ENCODE measurements at places on chromosomes 6 and 20.

DNA sequence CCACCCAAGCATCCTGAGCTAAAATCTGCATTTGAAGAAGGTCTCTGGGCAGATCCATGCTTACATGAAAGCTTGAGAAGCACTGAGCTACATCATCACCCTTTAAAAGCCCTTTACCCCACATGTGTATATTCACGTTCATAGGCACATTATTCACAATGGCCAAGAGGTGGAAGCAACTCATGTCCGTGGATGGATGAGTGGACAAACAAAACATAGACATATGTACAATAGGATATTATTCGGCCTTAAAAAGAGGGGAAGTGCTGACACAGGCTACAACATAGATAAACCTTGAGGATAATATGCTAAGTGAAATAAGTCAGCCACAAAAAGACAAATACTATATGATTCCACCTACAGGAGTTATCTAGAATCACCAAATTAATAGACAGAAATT is 17.6 kb downstream of the ADGRF5 start:
- no peak for DNase-seq

GRCh38 chr6:136982928-136983327 is 60.8 kb downstream of the SLC35D3 start:
- no peak for DNase-seq

- no peak for DNase-seq
Measured at GRCh38 chr6:32627831-32628230, 9.4 kb upstream of the HLA-DQA1 start.

DNA sequence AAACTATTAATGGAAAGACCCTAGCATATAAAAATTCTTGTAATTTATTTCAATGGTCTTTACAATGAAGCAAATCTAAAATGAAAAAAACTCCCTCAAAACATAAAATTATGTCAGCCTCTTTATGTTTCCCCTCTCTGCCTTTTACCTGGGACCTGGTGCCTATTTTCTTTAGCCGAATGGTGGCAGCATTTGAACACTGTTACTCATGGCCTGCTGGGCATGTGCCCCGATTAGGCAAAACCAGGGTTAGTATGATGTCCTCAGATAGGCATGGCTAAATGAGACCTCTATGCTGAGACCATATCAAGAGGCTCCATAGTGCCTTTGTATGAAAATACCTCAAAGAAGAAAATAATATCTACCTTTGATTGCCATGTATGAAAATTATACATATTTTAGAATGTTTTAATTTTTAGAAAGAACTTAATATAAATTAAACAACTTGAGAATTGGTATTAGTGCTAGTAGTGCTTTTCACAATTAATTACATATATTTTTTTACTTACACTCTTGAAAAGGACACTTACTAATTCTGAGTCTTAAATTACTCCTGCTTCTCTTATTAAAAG is 22.5 kb upstream of the C6orf58 start:
- DNase-seq: no peak

GRCh38 chr6:155177363-155177961 is 86.4 kb upstream of the CLDN20 start:
- DNase-seq: no peak

DNA sequence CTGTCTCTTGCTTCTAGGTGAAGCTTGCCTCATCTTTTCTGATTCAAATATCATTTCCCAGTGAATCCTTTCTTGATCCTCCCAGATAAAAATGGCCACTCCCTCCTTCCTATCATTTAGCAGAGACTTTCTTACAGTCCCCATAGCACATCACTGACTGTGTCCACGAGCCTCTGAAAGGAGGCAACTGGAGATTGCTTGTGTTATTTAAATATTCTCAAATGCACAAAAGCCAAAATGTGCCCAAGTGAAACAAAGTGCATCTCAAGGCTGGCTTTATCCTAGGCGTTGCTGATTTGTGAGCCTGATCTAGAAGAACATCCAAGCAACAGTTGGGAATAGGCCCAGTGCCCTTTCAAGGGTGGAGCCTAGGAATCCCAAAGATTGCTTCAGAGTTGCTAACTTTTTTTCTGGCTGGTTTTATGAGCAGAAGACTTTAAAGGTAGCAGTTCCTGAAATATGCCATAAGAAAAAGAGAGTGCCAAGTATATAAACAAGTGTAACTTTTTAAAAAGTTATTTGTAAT is 393.6 kb downstream of the CD83 start:
- DNase-seq: no peak

DNA sequence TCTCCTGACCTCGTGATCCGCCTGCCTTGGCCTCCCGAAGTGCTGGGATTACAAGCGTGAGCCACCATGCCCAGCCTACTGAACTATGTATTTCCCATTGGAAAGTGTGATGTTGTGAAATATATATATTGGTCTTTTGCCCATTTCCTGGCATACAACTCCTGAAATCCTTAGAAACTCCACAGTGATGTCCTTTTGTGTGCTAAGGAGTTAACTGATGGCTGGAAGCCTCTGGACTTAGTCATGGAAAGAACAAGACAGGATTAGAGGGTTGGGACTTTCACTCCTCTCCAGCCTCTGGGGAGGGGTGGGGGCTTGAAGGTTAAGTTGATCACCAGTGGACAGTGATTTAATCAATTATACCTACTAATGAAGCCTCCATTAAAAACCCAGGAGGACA is 7.1 kb downstream of the PANK2 start:
- DNase-seq: no peak

- no peak for DNase-seq
Measured at GRCh38 chr6:139954463-139955071, 580.1 kb upstream of the CITED2 start.

DNA sequence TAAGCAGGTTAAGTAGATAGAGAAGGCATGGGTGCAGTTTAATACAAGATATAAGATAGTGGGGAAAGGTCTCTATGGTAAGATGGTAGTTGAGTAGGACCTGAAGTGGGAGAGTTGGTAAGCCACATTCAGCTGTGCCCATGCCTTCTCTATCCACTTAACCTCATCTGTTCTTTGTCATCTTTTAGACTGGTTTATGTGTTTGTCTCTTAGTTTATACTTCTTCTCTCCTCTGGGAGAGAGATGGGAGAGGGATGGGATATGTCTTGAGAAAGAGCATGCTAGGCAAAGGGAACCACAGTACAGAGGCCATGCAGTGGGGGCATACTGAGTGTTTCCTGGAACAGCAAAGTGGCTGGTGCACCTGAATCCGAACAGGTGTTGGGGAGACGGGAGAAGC is 46.7 kb downstream of the KIZ start:
- no peak for DNase-seq

DNA sequence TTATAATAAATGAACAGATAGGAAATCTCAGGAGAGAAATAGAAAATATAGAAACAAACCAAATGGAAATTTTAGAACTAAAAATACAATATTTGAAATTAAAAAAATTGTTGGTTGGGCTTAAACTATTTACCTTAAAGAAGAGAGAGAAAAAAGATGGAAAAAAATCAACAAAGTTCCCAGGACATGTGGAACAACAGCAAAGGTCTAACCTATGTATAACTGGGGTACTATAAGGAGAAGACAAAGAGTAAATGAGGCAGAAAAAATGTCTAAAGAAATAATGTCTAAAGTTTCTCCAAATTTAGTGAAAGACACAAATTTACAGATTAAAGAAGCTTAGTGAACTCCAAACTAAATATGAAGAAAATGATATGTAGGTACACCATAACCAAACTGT is 41.1 kb upstream of the ZBTB24 start:
- no peak for DNase-seq

DNA sequence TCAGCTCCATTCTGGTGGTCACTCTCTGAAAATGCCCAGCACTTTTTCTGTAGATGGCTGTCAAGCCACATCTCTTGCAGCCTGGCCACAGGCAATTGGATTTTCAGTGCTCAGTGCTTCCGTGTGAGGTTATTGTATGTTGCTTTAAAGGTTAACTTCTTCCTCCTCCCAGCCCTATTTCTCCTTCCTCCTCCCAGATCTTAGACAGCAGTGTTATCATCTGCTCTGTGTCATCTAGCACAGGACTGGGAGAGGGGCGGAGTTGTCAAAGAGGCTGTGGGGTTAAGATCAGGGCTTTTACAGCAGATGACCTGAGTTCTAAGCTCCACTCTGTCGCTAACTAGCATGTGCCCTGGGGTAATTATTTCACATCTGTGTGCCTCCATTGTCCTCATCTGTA is 129.0 kb downstream of the PHACTR3 start:
- DNase-seq: no peak

DNA sequence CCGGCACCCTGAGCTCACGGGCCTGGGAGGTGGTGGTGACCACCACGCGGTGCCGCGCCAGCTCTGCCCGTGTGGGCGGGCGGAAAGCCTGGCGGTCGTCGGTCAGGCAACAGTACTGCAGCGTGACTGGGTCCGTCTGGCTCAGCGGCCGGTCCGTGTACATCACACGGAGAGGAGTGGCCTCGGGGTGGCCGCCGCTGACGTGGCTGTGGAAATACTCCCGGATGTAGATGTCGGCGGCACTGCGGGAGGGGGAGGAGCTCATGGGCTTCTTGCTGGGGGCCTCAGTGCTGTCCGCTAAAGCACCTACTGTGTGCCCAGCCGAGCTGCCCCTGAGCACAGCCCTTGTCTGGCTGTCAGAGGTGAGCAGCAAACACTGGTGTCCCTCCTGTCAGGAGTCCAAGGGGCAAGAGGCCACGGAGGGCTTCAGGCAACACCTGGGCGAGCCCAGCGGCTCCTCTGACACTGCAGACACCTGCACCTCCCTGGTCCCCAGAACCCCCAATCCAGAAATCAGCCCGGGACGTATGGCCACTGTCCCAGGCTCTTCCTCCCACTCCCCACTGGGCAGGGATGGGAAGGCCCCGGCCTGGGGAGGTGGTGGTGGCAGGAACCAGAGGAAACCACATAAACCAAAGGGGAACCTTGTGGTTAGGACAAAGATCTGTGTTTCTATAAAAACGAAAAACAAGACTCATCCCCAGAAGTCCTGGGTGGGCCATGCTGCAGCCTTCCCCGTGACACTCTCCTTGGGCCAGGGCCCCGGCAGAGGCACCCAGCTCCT is 6.5 kb downstream of the HELZ2 start:
- peak; percentile 39 for DNase-seq

GRCh38 chr6:39292637-39293036 is 21.6 kb downstream of the KCNK17 start:
- DNase-seq: no peak

- DNase-seq: no peak
Measured at GRCh38 chr6:49225471-49225870, 237.6 kb downstream of the MMUT start.

DNA sequence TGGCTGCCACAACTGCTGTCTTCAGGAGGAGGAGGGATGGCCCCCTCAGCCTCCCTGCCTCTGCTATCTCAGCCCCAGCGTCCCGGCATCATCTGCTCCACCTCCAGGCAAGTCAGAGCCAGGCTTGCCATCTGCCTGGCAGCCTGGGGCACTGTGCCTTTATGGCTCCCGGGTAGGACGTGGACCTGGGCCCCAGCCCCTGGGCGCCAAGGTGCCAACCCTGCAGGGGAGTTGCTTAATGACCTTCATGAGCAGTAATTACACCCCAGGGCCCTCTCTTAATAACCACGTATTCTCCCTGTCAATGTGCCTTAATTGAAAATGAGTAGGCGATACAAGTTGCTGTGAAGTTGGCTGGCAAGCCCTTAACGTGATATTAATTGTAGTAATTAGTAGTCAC is 122.1 kb upstream of the MLN start:
- DNase-seq: no peak

DNA sequence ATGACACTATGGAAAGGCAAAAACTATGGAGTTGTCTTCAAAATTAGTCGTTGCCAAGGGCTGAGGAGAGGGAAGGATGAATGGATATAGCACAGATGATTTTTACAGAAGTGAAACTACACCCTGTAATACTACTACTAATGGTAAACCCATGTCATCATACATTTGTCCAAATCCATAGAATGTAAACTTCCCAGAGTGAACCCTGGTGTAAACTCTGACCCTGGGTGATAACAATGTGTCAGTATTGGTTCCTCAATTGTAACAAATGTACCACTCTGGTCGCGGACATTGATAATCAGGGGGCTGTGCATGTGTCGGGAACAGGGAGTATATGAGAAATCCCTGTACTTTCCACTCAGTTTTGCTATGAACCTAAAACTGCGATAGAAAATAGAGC is 72.2 kb downstream of the CNBD2 start:
- DNase-seq: no peak

DNA sequence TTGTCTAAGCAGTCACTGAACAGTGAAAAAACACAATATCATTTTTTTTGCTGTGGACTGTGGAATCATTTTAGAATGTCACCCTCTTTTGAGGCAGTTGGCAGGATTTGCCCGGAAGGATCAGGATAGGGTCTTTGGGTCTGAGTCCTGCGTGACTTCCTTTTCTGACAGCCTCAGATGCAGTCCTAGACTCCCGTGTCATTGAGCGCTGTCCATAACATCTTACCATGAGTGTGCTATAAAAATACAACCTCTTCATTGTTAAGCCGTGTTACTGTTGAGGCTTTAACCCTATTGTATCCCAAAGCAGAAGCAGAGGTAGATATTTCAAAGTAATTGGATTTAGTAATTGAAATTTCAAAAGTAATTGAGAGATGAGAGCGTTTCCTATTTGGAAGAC is 30.6 kb downstream of the ARID1B start:
- DNase-seq: no peak

DNA sequence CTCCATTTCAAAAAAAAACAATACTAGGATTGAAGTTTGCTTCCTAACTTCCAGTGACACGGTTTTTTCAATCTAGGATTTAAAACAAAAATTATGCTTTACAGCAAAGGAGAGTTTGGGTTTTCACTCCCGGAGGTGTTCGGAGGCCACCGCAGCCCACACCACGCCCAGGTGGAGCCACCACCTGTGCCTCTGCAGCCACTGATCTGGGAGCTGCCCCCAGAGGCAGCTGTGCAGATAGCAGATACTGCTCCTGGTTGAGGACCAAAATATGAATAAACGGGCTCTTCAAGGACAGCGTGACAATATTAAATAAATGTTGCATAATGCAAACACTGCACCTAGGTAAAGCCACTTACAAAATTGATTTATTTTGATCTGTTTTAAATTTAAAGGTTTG is 30.2 kb downstream of the DLL1 start:
- DNase-seq: no peak

DNA sequence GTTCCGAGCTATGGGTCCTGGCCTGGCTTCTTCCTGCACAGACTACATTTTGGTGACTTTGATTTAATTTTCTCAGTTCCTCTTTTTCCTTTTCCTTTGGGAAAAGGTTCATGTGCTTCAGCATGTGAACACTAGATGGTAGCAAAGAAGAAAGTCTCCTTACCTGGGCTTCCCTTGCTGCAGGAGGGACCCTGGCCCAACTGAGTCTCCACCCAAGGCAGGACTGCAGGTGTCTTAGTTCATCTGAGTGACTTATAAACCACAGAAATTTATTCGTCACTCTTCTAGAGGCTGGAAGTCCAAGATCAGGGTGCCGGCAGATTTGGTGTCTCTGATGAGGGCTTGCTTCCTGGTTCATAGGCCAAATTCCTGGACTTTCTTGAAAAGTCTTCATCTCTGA is 163.2 kb downstream of the SYCP2 start:
- no peak for DNase-seq
